Stimulated activated CD8-positive, alpha-beta memory T cell treated with anti-CD3 and anti-CD28 coated beads, Interleukin-15, amount 100 ng/mL, for 4 hours (primary cell): ENCODE measurements at places on chromosomes 5 and 9.
A peak's percentile ranks its signal among the peaks of the same experiment; 100 is the strongest.

DNA sequence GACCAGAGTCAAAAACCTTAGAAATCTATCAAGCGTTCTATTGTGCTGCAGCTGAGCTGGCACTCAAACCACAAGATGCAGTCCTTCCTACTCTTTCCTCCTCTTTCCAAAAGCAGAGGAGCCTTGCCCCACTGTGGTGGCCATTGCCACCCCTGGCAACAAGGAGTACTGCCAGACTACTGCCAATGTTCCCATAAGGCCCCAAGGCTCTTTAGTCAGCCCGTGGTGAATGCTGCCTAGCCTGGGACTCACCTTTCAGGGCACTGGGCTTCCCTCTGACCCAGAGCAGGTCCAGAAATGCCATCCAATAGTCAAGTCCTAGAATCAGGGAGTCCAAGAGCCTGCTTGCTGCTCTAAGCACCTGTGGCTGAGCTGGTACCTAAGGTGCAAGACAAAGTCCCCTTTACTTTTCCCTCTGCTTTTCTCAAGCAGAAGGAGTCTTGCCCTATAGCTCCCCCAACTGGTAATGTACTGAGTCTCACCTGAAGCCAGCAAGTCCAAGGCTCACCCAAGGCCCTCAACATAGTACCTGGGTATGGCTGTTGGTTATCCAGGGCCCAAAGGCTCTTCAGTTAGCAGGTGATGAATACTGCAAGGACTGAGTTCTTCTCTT, 219.4 kb downstream of the ATPSCKMT start:
- DNase-seq = no peak

DNA sequence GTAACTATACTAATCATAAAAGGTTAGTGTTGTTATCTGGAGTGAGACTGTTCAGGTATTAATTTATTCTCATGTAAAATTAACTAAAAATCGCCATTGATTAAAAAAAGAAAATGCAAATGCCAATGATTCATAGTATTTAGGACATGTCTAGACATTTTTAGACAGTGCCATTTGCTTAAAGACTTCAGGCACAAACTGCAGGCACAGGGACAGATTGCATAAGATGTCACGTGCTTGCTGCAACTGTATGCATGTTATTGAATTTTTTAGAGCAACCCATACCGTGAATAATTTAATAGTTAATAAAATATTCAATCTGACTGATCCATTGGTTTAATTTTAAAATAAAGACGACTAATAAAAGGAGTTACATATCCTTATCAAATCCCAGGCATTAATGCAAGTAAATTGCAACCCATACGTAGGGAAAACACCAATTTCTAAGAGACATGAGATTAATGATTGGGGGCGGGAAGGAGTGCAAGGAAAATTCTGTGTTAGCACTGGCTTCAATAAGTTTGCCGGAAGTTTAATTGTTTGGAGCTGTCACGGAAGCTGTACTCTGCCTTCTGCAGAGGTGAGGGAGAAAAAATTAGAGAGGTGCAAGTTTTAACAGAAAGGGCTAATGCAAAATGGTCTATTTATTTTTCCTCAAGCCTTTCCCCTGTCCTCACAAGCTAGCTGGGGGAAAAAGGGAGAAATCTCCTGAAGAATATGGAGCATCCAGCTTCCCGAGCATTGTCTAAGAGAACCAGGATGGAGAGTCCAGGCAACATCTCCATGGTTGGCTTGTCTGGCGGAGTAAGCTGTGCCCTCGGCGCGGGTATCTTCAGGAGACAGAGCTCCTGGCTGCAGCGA, 2.9 kb downstream of the EDIL3 start:
- DNase-seq = no peak

DNA sequence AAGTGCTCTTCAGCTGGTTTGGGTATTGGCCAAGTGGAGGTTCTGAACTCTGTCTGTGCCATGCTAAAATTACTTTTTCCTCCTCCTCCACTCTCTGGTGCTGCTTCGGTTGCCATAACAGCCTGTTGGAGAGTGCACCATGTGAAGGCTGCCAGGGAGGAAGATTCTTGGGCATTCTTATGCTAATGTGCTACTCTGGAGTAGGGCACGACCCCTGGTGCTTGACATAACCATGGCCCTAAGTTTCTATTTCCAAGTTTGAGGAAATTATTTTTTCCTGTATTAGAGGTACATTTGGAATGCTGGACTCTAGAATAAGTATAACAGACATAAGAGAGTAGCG, 111.6 kb downstream of the ARHGAP26 start:
- DNase-seq = no peak

GRCh38 chr5:138648841-138649240, 73.6 kb upstream of the HSPA9 start:
- DNase-seq = no peak

DNA sequence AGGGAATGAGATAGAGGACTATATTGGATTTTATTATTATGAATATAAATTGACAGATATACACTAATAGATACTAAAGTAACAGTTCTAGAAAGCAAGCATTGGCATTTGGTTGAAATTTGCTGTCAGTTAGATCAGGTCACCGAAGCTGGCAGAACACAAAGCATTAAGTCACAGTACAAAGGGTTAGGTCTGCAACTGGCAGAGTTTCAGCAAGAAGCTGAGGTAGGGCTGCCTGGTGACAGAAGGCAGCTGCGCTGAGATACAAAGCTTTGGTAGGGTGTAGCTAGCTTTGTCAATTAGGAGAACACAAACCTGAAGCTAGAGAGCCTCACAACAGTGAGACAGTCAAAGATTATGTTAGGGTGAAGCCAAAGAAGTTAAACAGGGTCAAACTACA, 6.3 kb upstream of the CSNK1G3 start:
- no peak for DNase-seq

DNA sequence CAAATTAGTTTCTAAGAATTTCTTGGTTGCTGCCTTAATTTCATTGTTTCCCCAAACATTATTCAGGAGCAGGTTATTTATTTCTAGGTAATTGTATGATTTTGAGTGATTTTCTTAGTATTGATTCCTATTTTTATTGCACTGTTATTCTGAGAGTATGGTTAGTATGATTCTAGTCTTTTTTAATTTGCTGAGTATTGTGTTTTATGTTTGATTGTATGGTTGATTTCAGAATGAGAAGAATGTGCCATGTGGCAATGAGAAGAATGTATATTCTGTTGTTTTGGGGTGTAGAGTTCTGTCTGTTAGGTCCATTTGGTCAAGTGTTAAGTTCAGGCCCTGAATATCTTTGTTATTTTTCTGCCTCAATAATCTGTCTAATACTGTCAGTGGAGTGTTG, 27.1 kb downstream of the LOX start:
- no peak for DNase-seq

- DNase-seq = no peak
These were observed 73.3 kb downstream of the SH3TC2 start for GRCh38 chr5:148989567-148989966.

- DNase-seq = no peak
These were observed at the start of gene NPR2 for GRCh38 chr9:35791297-35791921. Gene NPR2, plus strand, starts transcription at chr9:35791591. Its CDS starts 818 bp downstream, at chr9:35792409.

DNA sequence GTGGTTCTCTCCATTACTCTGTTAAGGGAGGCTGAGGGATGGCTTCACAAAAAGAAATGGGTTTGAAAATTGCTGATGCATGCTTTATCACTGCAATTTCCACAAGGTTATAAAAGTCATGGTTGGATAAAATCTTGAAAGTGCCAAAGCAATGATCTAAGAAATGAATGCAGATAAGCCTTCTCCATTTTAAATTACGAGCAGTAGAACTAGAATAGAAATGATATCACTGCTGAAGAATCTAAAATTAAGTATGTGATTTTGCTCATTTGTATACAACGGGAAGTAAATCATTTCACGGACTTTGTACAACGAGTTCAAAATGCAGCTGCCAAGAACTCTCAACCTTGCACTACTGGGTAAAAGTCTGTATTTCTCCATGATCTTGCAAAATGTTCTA, 299.0 kb downstream of the PRELID2 start:
- no peak for DNase-seq

DNA sequence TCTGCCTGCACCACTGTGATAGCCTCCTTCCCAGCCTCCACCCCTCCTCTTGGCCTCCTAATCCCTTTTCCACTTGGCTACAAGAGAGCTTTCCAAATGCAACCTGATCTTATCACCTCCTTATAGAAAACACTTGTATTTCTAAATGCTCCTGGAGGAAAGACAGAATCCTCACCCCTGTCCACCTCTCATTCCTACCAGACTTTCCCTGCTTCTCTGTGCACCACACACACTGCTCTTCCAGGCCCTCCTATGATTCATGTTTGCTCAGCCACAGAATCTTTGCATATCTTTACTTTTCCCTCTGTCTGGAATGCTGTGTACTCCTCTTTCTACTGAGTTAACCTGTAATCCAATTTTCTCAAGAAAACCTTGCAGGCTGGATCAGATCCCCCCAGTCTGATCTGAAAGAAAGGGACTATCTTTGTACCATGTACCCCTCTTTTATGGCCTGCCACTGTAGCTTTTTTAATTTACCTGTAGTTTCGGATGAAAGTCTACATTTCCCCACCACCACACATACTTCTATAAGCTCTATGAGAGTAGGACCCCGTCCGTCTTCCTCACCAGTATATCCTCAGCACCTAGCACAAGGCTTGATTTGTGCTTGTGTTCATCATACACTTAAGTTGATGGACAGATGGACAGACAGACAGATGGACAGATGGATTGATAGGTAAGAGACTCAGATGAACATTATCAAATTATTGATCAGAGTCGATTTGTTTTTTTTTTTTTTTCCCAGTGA, 95.3 kb downstream of the GALNT10 start:
- no peak for DNase-seq

- DNase-seq = peak; percentile 41
These were observed 205.8 kb upstream of the IER5L start for GRCh38 chr9:129383561-129384490.

GRCh38 chr5:76601470-76601869, 21.7 kb downstream of the F2RL2 start:
- DNase-seq = no peak

DNA sequence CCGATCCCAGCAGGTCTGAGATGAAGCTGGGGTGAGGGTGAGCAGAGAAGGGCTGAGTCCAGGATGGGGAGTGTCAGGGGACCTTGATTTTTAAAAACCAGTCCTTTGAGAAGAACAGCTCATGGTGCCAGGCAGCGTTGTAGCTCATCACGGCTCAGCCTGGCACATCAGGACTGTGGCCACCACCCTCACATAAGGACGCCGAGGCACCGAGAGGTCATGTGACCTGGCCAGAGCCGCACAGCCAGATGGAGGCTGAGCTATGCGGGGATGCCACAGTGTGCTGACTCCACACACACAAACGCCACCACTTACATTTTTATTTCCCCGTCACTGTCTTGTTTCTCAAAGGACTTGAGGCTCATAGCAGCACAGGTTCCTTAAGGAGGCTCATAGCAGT, 32.9 kb upstream of the CEP72 start:
- no peak for DNase-seq

- DNase-seq = no peak
These were observed 59.8 kb downstream of the ARSB start for GRCh38 chr5:78925129-78925876.

- DNase-seq = no peak
These were observed 681.8 kb downstream of the SEMA5A start for GRCh38 chr5:8864053-8864452.

- no peak for DNase-seq
These were observed 12.8 kb upstream of the SRP19 start for GRCh38 chr5:112848116-112848811.

GRCh38 chr5:151085517-151086041, 4.7 kb upstream of the TNIP1 start:
- no peak for DNase-seq

- no peak for DNase-seq
These were observed 220.0 kb downstream of the PDE4D start for GRCh38 chr5:59673438-59674058.

- DNase-seq = no peak
These were observed 52.4 kb downstream of the FAM170A start for GRCh38 chr5:119681734-119682133.

DNA sequence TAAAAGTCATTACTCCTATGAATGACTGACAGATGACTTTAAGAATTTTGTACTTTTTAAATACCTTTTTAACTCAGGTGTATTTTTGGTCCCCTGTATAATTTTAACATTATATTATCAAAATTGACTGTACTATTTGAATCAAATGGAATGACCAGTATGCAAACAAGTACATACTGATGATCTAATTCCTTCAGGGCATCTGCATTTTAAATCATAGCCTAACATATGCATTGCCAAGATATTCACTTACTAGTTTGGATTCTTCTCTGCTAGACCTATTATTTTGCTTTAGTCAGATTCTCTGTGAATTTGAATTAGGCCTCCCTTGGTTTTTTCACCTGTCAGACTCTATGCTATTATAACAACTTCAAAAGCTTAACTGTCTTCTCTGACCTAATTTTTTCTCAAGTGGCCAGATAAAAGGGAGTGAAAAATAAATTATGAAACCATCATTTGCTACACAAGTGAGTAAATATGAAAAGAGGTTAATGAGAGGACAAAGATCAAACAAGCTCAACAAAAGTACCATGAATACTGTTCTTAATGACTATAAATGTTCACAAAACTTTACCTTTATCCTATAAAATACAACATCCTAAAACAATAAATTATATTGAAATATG, 1505.2 kb upstream of the CDH9 start:
- no peak for DNase-seq

DNA sequence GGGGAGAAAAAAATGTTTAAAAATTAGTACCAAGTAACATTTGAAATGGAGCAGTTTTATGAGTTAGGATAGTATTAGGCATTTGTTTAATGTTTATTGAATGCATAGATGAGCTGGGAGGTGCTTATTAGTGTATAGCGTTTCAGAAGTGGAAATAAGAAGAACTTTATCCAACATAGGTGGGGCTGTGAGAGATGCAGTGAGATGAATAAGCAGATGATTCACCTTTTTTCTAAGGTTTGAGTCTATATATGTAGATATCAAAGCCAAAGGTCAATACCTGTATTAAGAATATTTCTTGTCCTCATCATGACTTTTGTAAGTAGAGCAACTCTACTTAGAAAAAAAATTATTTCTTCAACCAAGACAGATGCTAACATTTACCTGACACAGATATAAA, 54.6 kb upstream of the POU4F3 start:
- DNase-seq = no peak

DNA sequence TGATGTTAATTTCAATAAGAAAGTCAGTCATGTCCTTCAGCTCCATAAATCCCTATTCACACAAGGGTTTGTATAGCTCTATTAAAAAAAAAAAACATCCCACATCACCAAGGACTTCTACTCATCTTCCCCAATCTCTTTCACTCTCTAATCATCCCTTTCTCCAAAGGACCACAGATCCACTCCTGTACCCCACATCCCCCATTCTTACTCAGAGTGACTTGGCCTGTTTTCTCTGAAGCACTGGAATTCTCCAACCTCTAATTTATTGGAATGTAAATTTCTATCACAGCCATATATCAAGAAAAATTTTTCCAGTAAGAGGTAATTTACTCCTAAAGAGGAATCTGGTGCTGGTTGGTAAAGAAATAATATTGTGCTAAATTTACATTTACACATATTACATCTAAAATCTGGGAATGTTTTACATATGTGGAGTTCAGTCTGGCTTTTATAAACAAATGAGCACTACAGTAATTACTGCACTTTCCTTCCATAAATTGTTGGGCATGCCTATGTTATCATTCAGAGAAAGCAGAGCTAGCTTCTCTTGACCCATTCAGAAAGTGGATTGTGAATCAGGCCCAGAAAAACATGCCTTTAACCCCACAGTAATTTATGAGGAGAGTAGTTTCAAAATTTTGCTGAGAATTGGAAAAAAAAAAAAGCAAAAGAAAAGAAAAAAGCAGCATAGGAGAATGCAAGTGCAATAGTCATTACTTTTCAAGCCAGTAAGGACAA, 399.5 kb upstream of the TNC start:
- no peak for DNase-seq

- no peak for DNase-seq
These were observed 52.1 kb downstream of the CYSTM1 start for GRCh38 chr5:140227046-140227445.

GRCh38 chr5:171676286-171676944, 109.2 kb upstream of the SMIM23 start:
- DNase-seq = no peak
